H1 (cell line): ENCODE measurements at places on chromosomes 6 and 20. TPM values are rescaled to one million over a fixed set of nuclear protein-coding genes. Genes with fewer than 3 reads are reported as not detected.

The SNAP25 gene
- 0.52 and 0.69 TPM in 2 replicates for total RNA-seq

The BMP2 gene
- 3.6 and 4.0 TPM in 2 replicates for total RNA-seq

DNA sequence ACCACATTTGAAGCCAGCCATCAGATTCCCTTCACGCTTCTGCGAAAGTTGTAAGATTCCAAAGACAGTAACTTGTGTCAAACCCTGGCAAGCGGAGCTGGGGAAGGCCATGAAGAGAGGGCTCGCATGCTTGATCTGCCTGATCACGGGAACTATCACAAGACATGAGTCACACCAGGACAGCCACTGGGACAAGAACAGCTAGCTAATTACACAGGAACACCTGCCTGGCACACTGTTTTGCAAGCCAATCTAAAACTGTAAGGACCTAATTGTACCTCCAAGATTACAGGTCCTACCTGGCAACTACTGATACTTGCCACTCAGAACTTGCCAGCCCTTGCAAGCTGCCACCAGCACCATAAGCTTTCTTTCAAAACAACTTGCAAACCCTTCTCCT is 289.3 kb downstream of the KIF16B start:
- H3K4me1 ChIP-seq = no peaks in the 10 kb centered on the region
- no peaks in the 10 kb centered on the region for H3K36me3 ChIP-seq
- no peak overlapping the region for H3K4me3 ChIP-seq
- no peak for DNase-seq
- no peaks in the 10 kb centered on the region for H3K27me3 ChIP-seq

- H3K4me3 ChIP-seq = no peak overlapping the region
- no peak overlapping the region for H3K27ac ChIP-seq
- no peaks in the 10 kb centered on the region for H3K36me3 ChIP-seq
- no peak for DNase-seq
- H3K27me3 ChIP-seq = no peaks in the 10 kb centered on the region
Observed at GRCh38 chr6:73691512-73691911, 4.5 kb upstream of the CD109 start.
